ENCODE measurements at places on chromosomes 13 and 19. TPM values are rescaled to one million over a fixed set of nuclear protein-coding genes. Genes with fewer than 3 reads are reported as not detected.
A peak's percentile ranks its signal among the peaks of the same experiment; 100 is the strongest.

Gene COMP
- polyA plus RNA-seq, result 0.07 TPM

DNA sequence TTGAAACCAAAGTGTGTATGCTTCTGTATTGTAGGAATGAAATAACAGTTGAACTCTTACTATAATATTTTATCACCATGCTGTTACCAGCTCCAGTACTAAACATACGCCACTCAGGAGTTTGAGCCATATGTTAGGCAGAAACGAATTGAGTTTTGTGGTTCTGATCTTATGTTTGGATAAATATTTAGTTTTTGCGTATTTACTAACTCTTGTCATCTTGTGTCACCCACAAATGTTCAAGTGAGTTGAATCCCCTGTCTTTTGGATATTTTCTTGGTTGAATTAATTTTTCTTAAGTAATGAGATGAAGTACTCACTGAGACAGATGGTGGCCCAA, 1.5 kb downstream of the FNDC3A start:
- no peak for DNase-seq

- no peak for DNase-seq
Observed at GRCh38 chr13:25037057-25037813, 58.7 kb upstream of the PABPC3 start.

GRCh38 chr13:48319531-48320398, 16.2 kb downstream of the RB1 start:
- no peak for DNase-seq

DNA sequence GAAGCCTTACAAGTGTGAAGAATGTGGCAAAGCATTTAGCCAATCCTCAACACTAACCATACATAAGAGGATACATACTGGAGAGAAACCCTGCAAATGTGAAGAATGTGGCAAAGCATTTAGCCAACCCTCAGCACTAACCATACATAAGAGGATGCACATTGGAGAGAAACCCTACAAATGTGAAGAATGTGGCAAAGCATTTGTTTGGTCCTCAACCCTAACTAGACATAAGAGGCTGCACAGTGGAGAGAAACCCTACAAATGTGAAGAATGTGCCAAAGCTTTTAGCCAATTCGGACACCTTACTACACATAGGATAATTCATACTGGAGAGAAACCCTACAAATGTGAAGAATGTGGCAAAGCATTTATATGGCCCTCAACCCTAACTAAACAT, 18.2 kb downstream of the ZNF726 start:
- DNase-seq, result no peak

DNA sequence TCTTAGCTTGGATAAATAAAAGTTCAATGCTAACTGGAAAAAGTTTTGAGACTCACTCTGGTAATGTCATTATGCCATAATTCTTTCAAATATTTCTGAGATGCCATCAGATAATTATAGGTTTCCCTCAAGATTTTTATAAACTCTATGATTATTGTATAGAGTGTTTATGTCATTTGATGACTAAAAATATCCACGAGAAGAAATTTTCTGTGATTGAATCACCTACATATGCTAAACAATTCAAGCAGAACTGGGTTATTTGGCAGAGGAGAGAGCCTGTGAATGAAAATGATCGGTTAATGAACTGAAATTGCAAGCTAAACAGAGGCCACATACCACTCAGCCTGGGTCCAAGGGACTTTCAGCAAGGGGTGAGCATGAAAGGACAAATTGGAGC, 92.6 kb upstream of the TSC22D1 start:
- no peak for DNase-seq

DNA sequence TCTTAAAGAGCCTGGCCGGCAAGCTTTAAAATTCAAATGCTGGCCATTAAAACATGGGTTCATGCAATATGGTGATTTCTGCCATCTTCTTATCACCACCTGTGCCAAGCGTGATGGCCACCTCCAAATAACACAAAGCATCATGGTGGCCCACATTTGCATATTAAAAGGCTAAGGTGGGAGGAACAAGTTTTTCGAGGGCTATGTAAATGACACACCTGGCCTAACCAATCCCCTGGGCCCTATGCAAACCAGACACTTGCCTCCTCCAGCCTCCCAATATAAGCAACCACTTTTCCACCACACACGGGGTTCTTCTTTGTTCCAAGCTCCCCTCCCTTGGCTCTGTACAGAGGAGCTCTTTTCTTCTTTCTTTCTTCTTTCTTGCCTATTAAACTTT, 14.4 kb downstream of the LILRB4 start:
- no peak for DNase-seq

Gene GRK1
- polyA plus RNA-seq, result 0.13 TPM

Gene CASP14
- not detected for polyA plus RNA-seq

Gene ELSPBP1
- polyA plus RNA-seq, result 0.76 TPM

Gene KASH5
- polyA plus RNA-seq, result 0.18 TPM

Gene S1PR2
- polyA plus RNA-seq, result 9.6 TPM

DNA sequence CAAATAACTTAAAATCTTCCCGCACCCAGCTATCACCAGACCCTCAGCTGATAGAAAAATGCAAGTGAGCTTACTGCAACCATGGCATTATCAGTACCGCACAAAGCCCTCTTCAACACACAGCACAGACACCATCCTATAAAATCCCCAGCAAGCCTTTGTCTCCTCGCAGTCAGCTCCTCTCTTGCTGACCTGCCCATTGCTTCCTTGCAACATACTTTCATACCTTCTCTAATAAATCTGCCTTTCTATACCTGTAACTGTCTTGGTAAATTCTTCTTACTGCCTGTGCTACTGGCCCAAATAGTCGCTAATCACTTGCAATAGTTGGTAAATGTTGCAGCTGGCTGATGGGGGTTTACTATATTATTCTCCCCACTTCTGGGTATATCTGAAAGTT, 43.3 kb upstream of the FARP1 start:
- no peak for DNase-seq

Gene ALKBH7
- polyA plus RNA-seq, result 34.5 TPM

- DNase-seq, result no peak
Observed at GRCh38 chr19:570937-571565, 1.3 kb upstream of the BSG start.

DNA sequence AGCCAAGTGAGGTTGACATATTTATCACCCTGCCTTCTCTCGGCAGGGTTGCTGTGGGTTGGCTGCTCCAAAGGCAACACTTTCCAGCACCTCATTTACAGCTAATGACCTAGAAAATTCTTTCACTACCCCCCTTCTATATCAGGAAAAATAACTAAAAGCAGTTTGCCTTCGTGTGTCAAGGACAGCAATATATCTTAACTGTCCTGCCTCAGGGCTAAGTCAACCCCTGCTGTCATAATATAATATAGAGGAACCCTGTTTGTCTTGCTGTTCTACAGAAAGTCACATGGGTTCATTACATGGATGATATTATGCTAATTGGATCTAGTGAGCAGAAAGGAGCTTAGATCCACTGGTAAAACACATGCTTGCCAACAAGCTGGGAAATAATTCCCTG, 28.1 kb upstream of the USP12 start:
- DNase-seq, result no peak

DNA sequence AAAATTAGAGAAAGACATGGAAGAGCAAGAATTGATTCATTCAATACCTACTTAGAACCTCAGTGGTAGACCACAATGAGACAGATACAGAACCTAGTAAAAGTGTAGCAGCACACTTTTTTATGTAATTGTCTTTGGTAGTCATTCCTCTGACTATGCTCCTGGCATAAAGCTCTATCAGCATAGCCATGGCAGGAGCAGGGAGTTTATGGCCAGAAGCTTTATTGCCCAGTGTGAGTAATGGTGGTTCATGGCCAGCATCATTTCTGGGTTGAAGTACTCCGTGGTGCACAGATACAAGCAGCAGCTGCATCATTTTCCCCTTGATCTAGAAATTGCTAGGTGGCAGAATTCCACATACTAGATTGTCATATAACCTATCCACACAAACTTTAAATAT, 352.6 kb downstream of the TBC1D4 start:
- DNase-seq, result no peak

DNA sequence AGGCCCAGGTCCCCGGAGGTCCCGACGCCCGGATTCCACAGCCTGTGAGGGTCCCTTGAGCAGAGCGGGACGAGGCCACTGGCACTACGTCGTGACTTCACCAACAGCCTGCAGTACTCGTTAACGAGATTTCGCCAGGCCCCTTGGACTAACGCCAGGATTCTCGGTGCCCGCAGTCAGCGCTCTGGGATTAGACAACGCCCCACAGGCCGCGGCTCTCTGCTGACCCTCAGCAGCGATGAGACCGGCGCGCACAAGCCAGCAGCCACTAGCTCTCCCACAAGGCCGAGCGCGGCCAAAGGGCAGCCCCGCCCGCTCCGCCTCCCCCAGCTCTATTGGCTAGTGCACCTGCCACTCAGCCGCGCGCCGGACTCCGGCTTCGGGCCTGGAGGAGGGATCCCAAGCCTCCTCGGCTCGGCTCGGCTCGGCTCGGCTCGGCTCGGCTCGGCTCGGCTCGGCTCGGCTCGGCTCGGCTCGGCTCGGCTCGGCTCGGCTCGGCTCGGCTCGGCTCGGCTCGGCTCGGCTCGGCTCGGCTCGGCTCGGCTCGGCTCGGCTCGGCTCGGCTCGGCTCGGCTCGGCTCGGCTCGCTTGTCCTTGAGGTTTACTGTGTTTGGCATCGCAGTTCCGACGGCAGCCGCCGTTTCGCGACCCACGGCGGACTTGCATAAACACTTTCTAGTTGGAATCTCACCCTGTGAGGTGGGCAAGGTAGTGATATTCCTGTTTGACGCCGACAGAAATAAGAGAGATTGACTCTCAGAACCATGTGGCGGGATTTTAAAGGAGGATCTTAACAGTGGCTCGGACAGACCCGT, 231.7 kb upstream of the SERP2 start:
- peak; percentile 86 for DNase-seq

GRCh38 chr19:808423-808775, 11.1 kb downstream of the PTBP1 start:
- DNase-seq, result no peak

Gene IGSF23
- polyA plus RNA-seq, result 0.97 TPM

Measured in right renal cortex interstitium (tissue), 3 donors.